ENCODE measurements at places on chromosomes 4 and X.
A peak's percentile ranks its signal among the peaks of the same experiment; 100 is the strongest.

- DNase-seq: no peak
These were observed 208.8 kb downstream of the STK32B start for GRCh38 chr4:5260121-5260520.

DNA sequence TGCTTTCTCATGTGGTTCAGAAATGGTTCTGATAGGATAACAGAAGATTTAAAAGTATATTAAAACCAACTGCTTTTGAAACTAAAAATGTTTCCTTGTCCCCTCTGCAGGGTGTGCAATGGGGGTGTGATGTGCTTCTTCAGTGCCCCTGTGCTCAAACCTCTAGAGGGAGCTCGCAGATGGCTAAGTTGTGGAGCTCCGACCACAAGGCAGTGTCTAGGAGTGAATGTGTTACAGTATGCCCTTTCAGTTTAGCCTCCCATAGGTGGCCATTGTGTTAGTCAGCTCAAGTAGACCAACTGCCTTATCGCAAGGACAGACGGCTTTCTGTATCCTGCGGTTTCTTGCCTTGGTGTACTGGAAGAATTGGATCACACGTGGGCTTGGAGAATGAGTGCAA, 130.5 kb downstream of the TENT5D start:
- no peak for DNase-seq

GRCh38 chrX:45295259-45295986, 94.7 kb upstream of the DIPK2B start:
- no peak for DNase-seq

- DNase-seq: no peak
These were observed 85.5 kb upstream of the IQCM start for GRCh38 chr4:149901128-149901527.

- no peak for DNase-seq
These were observed 30.3 kb downstream of the XG start for GRCh38 chrX:2782171-2782570.

- DNase-seq: no peak
These were observed 1.0 kb upstream of the RNF150 start for GRCh38 chr4:141133999-141134995.

DNA sequence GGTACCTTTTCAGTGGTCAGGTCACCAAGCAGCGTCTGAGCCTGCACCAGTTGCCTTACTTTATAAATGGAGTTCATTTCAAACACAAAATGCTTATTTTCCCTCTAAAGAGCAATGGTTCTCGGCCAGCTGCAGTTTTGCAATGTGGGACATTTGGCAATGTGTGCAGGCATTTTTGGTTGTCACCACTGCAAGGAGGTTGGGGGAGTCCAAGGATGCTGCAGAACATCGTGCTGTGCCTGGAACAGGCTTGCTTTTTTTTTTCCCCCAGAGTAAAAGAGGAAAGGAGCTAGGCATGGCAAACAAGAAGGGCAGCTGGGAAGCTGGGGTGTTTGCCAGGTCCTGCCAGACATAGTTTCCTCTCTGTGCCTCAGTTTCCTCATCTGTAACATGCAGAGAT, 115.6 kb downstream of the GPR143 start:
- no peak for DNase-seq

DNA sequence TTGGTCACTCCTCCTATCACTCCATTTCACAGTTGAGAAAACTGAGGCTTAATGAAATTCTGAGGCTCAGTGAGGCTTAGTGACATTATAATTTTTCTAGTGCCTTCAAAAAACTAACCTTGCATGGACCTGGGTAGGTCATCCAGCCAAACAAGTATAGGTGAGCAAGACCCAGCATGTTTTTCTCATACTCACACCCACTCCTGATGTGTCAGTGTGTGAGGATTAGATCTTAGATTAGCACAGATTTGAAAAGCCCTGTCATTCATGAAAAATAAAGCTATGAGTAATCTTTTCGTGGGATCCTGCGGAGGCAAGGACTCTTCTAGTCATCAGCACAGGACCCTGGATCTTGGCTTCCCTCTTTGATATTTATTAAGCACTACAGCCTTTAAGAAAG, 146.7 kb downstream of the CHIC2 start:
- no peak for DNase-seq

- no peak for DNase-seq
These were observed 262.6 kb downstream of the C4orf33 start for GRCh38 chr4:129358571-129358970.

GRCh38 chrX:19981947-19982346, 8.9 kb downstream of the BCLAF3 start:
- DNase-seq: no peak

DNA sequence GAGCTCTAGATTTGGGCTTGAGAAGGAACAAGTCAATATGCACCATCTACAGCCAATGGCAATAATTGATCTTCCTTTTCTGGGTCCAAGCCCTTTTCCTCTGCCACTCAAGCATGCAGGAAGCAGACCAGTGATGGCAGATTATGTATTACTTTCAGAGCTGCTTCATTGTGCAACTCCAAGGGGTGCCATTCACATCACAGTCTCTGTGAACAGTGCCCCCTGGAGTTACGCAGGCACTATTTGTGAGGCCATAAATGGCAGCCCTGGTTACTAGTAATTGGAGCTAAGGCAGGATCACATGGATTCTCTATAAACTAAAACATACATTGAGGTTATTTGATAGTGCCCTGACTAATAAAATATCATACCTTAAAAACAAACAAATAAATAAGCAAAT, 313.4 kb upstream of the SLC7A11 start:
- no peak for DNase-seq

DNA sequence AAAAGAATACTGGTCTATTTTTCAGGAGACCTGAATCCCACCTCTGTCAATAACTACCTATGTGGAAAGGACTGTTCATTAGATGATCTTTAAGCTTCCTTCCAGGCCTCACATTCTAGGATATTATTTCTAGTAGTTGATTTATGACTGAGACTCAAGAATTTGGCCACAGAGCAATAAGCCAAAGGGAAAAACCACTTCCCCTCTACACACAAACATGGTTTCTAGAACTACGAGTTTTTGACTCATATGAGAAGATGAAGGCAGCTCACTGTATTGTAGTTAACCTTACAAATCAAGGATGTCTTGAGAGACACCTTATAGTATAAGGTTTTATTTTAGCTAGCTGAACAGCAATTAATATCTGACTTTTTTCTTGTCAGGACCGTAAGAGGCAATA, 36.9 kb upstream of the GDPD2 start:
- no peak for DNase-seq

GRCh38 chrX:30863974-30864373, 25.1 kb downstream of the TAB3 start:
- no peak for DNase-seq

GRCh38 chr4:109877400-109877799, 29.5 kb downstream of the LRIT3 start:
- no peak for DNase-seq

GRCh38 chr4:114156371-114156770, 176.9 kb upstream of the ARSJ start:
- no peak for DNase-seq

- no peak for DNase-seq
These were observed 284.3 kb downstream of the CXXC4 start for GRCh38 chr4:104210420-104210819.

DNA sequence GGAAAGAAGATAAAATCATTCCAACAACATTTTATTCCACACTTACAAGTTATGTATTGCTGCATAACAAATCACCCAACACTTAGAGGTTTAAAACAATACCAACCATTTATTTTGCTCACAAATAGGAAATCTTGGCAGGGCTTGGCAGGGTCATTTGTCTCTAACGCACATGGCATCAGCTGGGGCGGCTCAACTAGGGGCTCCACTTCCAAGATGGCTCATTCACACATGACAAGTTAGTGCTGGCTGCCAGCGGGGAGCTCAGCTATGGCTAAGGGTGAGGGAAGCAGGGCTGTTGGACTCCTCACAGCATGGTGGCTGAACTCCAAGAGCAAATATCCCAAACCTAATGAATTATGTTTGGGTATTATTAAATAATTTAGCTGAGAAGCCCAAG, 377.0 kb downstream of the ZNF674 start:
- no peak for DNase-seq

GRCh38 chr4:120798570-120798969, 124.0 kb downstream of the PRDM5 start:
- DNase-seq: no peak

DNA sequence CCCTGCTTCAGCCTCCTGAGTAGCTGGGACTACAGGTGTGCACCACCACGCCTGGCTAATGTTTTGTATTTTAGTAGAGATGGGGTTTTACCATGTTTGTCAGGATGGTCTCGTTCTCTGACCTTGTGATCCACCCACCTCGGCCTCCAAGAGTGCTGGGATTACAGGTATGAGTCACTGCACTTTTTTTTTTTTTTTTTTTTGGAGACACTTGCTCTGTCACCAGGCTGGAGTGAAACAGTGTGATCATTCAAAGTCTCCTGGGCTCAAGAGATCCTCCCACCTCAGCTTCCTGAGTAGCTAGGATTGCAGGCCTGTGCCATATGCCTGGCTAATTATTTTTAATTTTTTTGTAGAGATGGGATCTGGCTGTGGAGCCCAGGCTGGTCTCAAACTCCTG, 338.8 kb downstream of the PPP3CA start:
- DNase-seq: no peak

DNA sequence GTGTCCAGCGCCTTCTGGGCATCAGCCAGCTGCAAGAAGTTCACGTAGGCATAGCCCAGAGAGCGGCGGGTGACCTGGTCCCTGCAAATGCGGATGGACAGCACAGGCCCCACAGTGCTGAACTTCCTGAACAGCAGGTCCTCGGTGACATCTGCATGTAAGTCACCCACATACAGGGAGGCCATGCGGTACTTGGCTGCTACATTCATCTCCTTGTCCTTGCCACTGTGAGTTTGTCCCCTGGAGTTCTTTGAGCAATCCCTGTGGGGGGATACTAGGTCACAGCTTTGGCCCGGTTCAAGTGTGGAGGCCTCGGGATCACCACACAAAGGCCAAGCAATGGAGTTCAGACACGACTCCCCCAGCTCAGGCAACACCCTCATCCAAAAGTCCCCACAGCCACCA, 776 bp downstream of the PABPC4L start:
- DNase-seq: no peak

GRCh38 chr4:60223208-60223923, 976.8 kb upstream of the ADGRL3 start:
- DNase-seq: no peak

DNA sequence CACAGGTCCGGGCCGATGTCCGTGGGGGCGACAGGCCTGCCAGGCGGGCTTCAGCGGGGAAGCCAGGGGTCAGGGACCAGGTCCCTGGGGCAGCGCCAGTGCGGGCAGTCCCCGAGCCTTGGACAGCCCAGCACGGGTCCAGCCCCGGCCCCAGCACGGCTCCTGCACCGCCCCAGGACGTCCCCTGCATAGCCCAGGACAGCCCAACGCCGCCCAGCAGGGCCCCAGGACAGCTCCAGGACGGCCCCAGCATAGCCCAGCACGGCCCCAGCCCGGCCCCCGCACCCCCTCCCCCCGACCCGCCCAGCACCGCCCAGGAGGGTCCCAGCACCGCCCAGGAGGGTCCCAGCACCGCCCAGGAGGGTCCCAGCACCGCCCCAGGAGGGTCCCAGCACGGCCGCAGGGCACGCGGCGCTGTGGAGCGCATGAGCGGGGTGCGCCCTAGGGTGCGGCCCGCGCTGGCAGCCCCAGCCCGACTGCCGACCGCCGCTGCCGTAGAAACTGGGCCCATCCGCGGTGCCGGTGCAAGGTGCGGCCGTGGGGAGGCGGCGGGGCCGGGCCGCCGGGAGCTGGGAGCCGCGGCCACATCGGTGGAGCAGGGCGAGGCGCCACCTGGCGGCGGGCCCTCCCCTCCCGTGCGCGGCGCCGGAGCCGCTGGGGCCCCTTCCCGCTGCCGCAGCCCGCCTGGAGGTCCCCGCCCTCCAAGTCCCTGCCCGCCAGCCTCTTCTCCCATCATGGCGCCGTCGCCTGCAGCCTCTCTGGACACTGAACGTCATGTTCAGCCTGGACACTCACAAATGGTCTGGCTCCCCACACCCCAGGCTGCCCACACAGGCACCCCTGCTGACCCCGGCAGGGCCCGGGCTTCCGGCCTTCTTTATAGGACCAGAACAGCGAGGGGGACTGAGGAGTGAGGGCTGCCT, 106.8 kb upstream of the NKX1-1 start:
- DNase-seq: peak; percentile 68

GRCh38 chr4:156832886-156833285, 138.7 kb downstream of the PDGFC start:
- no peak for DNase-seq

DNA sequence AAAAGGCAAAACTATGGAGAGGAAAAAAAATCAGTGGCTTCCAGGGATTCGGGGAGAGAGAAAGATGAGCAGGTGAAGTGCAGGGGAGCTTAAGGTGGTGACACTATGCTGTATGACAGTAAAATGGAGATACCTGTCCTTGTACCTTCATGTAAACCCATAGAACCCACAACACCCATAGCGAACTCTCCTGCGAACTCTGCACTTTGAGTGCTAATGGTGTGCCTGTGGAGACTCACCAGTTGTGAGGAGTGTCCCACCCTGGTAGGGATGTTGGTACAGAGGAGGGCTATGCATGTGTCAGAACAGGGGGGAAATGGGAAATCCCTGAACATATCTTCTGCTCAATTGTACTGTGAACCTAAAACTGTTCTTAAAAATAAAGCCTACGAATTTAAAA, 42.8 kb downstream of the HMX1 start:
- no peak for DNase-seq

DNA sequence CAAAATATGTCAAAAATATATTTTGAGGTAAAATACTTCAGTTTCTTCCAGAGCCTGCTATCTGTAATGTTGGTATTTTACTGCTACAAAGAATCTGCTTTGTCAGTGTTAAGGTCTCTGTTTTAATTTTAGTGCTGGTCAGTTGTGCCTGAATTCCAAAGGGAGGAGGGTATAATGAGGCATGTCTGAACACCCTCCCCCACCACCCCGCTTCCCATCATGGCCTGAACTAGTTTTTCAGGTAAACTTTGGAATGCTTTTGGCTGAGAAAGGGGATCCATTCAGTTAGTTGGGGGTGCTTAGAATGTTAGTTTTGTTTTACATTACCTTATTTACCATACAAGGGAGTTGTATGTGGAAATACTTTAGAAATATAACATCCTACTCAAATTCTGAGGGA, 158.5 kb downstream of the MID1IP1 start:
- DNase-seq: no peak

GRCh38 chrX:123357941-123358340, 173.9 kb downstream of the GRIA3 start:
- DNase-seq: no peak

DNA sequence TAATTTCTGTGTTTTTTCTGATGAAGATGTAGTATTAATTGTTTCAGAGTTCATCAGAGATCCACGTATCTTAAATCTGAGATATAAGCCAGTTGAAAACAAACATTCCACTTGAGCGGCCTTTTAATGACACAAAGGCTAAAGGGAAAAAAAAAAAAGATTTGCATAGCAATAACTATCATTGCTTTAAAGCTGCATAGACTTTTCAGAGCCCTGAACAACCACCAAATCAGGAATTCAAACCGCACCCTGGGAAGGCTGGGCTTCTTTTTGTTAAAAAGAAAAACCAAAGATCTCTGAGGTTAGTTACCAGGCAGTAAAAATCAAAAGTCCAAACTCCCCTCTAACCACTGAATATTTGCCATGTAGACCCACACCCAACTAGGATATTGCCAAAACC, 206.0 kb downstream of the HHIP start:
- DNase-seq: no peak
